Ovary (tissue), 10 donors: ENCODE measurements at places on chromosomes 7 and 10. TPM values are rescaled to one million over a fixed set of nuclear protein-coding genes. Genes with fewer than 3 reads are reported as not detected.

Gene SEC61G
- 66.7 TPM for total RNA-seq

Gene NOS3
- 26.0 TPM for total RNA-seq

Gene HIPK2
- total RNA-seq = 35.1 TPM

Gene NXPH1
- total RNA-seq = not detected

Gene SLC35G1
- 11.1 TPM for total RNA-seq

Gene PIP
- total RNA-seq = not detected

Gene OPN1SW
- total RNA-seq = not detected

Gene SLC18A3
- total RNA-seq = not detected
